Ascending aorta (tissue), 2 donors: ENCODE measurements at places on chromosomes 2 and 18. TPM values are rescaled to one million over a fixed set of nuclear protein-coding genes. Genes with fewer than 3 reads are reported as not detected.

TRPM8 gene
- not detected for total RNA-seq

ANKRD29 gene
- 118 TPM for total RNA-seq

RIT2 gene
- not detected for total RNA-seq

GRCh38 chr2:191382801-191383200, 137.6 kb downstream of the MYO1B start:
- H3K4me3 ChIP-seq = no peak overlapping the region
- H3K36me3 ChIP-seq = peaks cover 7% of the 10 kb centered on the region
- DNase-seq = no peak
- no peak overlapping the region for H3K27ac ChIP-seq
- H3K4me1 ChIP-seq = peaks cover 29% of the 10 kb centered on the region

GRCh38 chr2:171516793-171517192, 5.5 kb upstream of the CYBRD1 start:
- no peak overlapping the region for H3K4me3 ChIP-seq
- H3K36me3 ChIP-seq = no peaks in the 10 kb centered on the region
- H3K27me3 ChIP-seq = no peaks in the 10 kb centered on the region
- peaks cover 2% of the 10 kb centered on the region for H3K4me1 ChIP-seq
- no peak for DNase-seq
